ENCODE measurements at places on chromosomes 1 and 21. TPM values are rescaled to one million over a fixed set of nuclear protein-coding genes. Genes with fewer than 3 reads are reported as not detected.

ENO1 gene
- total RNA-seq, result 689 TPM

SAMD11 gene
- total RNA-seq, result 1.0 TPM

CELA3A gene
- 7.5 TPM for total RNA-seq

ZNF670 gene
- 2.7 TPM for total RNA-seq

SLAMF1 gene
- total RNA-seq, result 1.9 TPM

TOE1 gene
- 10.5 TPM for total RNA-seq

KLHDC7A gene
- under 0.01 TPM for total RNA-seq
